Right hindlimb (tissue), 1 donor: ENCODE measurements at places on chromosomes 12 and 14.

- no peak for DNase-seq
These were observed 43.4 kb upstream of the PWP1 start for GRCh38 chr12:107642240-107642639.

DNA sequence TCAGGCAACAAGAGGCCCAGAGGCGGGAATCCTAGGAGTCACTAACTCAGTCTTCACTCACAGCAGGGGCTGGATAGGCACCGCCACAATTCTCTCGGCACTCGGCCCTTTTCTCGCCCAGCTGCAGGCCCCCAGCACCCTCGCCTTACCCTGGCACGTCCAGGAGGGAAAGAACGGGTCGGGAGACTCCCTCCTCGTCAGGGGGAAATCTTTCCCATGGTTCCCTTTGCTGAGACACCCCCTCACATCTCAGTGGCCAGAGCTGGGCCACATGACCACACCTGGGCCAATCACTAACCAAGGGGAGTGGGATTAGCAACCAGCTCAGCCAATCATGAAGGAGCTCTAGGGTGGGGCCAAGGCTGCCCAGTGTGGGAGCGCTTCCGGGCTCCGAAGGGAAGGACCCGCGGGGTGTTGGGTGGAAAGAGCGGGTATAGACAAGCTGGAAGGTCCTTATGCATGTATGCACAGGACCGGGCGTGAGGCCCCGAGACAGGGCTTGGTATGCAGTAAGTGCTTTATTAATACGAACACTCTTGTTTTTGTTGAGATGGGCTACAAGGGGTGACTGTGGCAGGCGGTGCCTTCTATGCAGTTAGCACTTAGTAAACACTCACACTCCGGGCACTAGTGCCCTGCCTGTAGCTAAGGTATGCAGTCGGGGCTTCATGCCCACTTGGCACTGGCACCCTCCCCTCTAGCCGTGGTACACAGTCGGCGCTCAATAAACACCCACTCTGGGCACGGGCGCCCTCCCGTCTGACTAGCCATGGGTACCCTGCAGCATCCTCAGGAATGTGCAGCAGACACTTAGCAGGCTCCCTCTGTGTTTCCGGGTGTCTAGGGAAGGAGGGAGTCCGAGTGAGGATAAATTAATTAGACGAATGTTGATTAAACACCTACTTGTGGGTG is 40.3 kb downstream of the ADGRD1 start:
- DNase-seq = no peak

DNA sequence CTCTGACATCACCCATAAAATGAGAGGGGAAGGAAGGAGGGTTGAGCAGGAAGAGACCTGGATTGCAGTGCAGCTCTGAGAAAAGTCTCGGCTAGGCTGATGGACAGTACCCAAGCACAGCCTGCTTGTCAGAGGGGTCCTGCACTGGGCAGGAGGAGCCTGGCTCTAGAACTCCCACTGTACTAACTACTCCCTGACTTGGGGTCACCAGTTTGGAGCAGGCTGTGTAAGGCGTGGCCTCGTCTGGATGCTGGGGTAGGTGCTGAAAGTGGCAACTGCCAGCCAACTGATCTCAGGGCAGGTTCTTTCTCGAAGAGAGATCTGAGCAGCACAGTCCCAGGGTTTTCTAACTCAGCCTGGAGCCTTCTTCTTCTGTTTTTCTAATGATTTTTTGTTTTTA is 176.3 kb downstream of the ATP23 start:
- DNase-seq = no peak

- no peak for DNase-seq
These were observed 41.7 kb downstream of the TSPAN19 start for GRCh38 chr12:84994426-84994825.

DNA sequence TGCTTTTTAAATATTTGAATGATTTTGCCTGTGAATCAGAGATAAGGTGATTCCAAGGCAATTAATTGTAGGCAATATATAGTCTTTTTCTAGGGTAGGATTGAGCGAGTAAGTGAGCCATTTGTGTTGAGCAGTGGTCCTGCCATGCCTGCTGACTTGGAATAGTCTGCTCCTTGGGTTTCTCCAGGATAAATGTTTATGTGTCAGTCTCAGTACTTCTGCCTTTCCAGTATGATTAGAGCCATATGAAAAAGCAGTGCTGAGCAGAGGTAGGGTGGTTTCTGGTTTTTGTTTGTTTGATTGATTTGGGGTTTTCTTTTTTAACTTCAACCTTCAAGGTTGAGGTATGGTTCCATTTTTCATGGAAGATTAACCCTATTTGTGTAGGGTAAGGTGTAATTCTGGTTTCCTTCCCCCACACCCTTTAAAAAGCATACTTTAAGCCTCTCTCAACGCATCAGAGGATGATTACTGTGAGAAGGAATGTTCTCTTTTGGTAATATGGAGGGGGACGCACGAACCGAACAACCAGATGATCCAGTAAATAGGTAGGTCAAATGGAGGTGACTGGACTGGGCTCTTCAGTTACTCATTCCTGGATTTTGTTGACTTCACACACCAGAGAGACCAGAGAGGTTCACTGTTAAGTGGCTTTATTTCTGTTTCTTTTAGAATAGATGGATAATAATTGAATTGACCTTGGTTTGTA is 22.7 kb downstream of the FRMD6 start:
- no peak for DNase-seq

GRCh38 chr14:99966037-99966835 is 99.0 kb upstream of the EVL start:
- DNase-seq = no peak

- DNase-seq = no peak
These were observed 28.8 kb downstream of the YEATS4 start for GRCh38 chr12:69388371-69388770.

DNA sequence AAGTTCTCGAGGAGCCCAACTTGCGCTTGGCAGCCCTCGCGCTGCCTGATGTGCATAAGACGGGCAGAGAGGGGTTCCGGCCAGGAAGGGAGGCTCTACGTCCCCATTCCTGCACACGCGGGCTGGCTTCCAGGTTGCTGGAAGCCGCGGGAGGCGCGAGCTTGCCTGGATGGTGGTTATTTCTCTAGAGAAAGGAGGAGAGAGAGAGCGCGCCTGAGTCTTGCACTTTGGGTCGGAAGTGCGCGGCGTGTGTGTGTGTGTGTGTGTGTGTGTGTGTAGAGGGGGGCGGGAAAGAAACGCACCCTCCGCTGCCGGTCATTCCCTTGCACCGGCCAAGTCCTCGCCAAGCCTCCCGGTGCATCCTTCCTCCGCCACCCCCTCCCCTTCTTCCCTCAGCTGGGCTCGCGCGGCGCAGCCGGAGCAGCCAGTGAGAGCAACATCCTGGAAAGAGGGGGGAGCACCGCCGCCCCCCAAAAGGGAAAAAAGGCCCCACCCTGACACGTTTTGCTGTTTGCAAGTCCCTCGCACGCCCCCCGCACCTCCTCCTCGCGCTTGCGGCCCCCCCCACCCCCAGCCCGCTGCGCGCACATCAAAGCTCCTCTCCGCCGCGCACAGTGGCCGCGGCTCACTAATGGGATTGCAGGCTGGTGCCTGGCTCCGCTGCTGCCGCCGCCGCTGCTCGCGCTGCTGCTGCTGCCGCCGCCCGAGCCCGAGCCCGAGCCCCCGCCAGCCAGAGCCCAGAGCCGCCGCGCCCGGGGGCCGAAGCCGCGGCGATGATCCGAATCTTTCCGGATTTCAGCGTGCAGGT is 4.4 kb upstream of the NPAS3 start:
- peak; percentile 82 for DNase-seq

DNA sequence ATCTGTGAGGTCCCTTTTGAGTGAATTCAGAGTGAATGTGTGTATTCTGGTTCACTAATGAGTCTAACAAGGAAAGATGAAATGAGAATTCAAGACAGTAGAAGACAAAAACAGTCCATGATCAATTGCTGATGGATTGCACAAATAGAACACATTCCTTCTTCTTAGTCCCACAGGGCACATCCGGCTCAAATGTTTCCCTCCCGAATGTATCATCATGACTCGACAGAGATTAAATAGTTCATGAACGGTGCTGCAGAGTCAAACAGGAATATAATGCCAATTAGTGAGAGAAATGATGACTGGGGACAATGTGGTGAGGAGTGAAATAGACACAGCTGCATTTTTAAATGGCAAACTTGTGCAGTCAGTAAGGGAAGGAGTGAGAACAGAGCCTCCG is 11.5 kb upstream of the SFSWAP start:
- DNase-seq = no peak

- no peak for DNase-seq
These were observed 37.0 kb downstream of the RPH3A start for GRCh38 chr12:112828541-112828940.

DNA sequence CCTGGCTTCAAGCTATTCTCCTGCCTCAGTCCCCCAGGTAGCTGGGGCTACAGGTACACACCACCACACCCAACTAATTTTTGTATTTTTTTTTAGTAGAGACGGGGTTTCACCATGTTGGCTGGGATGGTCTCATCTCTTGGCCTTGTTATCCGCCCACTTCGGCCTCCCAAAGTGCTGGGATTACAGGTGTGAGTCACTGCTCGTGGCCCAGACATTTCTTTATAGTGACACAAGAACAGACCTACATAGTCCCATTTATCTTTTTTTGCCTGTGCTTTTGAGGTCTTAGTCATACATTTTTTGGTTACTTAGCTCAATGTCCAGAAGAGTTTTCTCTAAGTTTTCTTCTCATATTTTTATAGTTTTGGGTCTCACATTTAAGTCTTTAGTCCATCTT is 247.4 kb downstream of the SYT10 start:
- DNase-seq = no peak

GRCh38 chr14:42475289-42475688 is 868.6 kb downstream of the LRFN5 start:
- DNase-seq = no peak

GRCh38 chr12:107525063-107525718 is 160.4 kb upstream of the PWP1 start:
- DNase-seq = no peak

GRCh38 chr12:91074154-91074709 is 16.4 kb upstream of the KERA start:
- DNase-seq = peak; percentile 52

- no peak for DNase-seq
These were observed 208.5 kb upstream of the DIO2 start for GRCh38 chr14:80419769-80420168.

GRCh38 chr12:27781680-27782079 is 1.6 kb upstream of the MANSC4 start:
- DNase-seq = no peak

DNA sequence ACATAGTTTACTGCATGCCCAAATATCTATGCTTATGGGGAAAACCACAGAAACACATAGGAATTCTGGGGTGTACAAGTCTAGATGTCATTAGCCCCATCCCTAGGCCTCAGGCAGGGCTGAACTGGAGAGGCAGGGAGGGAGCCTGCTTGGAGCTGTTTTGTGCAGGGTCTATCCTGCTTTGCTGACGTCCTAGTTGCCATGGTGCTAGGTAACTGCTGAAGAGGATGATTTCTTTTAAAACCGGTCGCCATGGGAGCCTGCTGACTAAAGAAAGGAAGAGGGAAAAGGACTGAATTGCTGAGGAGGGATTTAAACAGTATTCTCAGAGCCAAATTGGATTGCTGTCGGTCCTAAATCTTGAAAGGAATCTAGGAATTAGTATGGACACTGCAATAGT is 10.7 kb downstream of the GPR19 start:
- no peak for DNase-seq

- DNase-seq = no peak
These were observed 22.8 kb downstream of the SLC6A15 start for GRCh38 chr12:84889818-84890217.

- no peak for DNase-seq
These were observed 65.7 kb downstream of the TNFAIP2 start for GRCh38 chr14:103188810-103189480.

- DNase-seq = no peak
These were observed 187.4 kb upstream of the RASSF8 start for GRCh38 chr12:25771041-25771440.

- no peak for DNase-seq
These were observed 445 bp downstream of the CERS5 start for GRCh38 chr12:50166799-50167048.

GRCh38 chr12:51925346-51926063 is 18.2 kb downstream of the ACVRL1 start:
- DNase-seq = no peak

DNA sequence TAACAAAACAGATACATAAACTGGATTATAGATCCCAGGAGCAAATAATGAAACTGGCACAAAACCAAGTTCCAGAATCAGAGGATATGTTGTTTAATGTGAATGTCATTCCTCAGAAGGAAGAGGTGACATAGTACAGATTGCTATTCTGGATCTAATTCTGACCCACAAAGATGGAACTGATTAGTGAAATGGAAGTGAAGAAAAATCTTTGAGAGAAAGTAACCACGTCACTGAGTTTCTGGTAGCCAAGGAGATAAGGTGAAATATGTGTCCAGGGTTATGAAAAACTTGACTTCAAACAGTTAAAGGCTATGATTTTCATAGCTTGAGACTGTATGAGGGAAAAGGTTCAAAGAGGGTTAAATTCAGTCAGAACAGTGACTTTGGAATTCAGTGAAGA is 8.3 kb downstream of the OR10AD1 start:
- no peak for DNase-seq

DNA sequence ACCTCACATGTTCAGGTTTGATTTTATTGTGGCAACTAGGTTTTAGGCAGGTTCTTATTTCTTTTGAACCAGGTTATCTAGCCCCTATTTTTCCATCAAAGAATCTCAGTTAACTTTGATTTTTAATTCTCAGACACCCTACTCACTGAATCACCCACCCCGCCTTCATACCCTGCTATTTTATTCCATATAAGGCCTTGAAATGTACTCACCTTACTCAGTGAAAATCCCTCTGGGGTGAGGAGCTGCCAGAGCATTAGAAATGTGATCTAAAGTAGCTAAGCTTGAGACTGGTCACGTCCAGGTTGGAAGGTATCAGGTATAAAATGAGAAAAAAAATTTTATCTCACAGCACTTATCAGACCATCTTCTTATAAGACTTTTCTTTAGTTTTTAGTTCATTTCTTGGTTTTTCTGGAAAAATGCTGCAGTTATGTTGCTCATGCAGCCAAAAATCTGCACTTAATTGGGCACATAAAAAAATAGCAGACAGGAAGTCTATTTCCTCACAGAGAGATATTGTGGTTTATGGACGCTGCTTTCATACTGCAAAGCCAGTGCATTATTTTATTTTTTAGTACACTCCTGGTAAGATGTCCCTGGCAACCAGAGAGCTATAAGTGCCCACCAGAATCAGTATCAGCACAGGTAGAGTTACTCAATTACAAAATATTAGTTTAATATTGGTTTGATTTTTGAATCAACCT is 101.5 kb upstream of the CCDC91 start:
- DNase-seq = no peak

DNA sequence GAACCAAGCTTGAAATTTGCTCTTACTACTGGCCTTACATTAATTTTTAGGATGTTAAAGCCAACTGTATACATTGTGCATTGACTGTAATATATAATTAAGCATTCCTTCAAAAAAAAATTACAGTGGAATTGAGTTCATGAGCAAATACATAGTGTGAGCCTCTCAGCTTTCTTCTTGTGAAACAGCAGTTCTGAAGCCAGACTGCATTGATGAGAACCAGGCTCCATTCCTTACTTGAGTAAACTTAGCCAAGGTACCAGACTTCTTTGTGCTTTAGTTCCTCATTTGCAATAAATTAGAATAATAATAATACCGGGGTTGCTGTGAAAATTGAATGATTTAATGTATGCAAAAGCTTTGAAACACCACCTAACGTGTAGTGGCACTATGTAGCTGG is 169.5 kb downstream of the ANO4 start:
- DNase-seq = no peak
